ENCODE measurements at places on chromosomes 4 and X.

- no peak for DNase-seq
Measured at GRCh38 chr4:60913002-60913401, 287.1 kb upstream of the ADGRL3 start.

- no peak for DNase-seq
Measured at GRCh38 chrX:100447655-100448397, 37.8 kb upstream of the PCDH19 start.

DNA sequence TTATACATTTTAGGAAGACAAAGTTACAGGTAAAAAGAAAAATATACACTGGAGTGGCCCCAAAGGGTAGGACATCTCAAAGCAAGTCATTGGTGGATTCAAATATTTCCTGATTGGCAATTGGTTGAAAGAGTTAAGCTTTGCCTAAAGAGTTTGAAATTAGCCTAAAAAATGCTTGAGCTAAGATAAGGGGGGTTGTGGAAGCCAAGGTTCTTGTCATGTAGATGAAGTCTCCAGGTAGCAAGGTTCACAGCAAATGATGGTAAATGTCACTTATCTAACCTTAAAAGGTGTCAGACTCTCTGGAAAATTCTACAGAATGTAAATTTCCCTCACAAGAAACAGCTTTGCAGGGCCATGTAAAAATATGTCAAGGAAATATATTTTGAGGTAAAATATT is 596.7 kb downstream of the FAT4 start:
- DNase-seq = no peak

DNA sequence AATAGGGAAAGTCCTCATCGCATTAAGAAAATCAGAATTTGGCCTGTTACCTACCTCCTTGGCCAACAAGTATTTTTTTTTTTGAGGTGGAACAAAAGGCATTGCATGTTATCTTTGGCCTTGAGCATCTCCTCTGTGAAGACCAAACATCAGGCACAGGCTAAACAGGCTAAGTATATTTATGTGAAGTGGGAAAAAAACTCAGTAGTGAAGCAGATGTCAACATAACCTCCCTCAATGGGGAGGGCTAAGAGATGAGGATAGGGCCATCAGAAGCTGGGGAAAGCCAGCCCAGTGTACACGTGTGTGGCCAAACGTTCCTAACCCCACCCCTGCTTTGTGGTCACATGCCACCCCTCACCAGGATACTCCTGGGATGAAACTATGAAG is 102.5 kb downstream of the FNIP2 start:
- no peak for DNase-seq

- no peak for DNase-seq
Measured at GRCh38 chrX:49244207-49244606, 8.9 kb downstream of the CCDC22 start.

DNA sequence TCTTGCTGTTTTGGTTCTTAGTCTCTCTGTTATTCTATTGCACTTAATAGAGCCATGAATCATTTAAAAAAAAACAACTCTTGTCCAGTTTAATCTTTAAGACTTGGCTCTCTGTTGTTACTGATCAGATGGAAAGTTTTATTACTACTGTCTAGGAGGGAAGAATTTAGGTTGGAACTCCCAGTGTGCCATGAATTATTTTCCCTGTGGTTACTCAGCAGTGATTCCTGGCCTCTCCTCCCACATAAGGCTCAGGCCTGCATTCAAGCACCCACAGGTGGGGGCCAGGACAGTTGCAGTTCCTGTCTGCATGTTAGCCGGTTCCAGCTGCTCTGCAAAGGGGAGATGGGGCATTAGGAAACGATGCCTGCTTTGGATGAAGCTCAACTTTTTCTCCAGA is 29.8 kb upstream of the ESX1 start:
- no peak for DNase-seq

DNA sequence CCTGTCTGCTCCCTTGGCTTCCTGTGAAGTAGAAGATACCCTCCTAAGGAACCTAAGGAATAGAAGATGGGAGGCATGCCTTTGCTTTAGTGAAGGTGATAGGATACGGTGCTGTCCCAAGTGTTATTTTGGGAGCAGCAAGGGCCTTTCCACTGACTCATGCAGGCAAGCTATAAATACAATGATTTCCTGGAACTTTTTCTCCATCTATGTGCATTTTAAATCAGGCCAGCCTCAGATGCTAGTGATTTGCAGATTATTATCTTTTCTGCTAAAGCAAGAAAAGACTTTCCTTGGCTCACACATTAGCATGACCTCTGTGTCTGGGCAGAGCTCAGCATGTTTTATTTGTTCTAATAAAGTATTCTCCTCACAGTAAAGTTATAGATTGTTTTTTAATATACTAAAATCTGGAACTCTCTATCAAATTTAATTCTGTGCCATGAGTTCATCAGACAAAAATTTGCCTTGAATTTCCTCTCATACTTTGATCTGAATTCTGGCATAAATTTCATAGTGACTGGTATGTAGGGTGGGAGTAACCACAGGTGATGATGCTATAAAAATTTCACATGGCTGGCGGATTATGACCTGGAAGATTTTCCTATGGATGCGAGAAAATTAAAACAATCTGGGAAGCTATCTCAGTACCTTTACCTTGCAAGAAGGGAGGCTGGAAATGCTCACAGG is 131.7 kb downstream of the REPS2 start:
- DNase-seq = no peak
